ENCODE measurements at places on chromosomes 11 and 22.
A peak's percentile ranks its signal among the peaks of the same experiment; 100 is the strongest.

- no peak for DNase-seq
These were observed 52.2 kb downstream of the NFAM1 start for GRCh38 chr22:42379966-42380537.

DNA sequence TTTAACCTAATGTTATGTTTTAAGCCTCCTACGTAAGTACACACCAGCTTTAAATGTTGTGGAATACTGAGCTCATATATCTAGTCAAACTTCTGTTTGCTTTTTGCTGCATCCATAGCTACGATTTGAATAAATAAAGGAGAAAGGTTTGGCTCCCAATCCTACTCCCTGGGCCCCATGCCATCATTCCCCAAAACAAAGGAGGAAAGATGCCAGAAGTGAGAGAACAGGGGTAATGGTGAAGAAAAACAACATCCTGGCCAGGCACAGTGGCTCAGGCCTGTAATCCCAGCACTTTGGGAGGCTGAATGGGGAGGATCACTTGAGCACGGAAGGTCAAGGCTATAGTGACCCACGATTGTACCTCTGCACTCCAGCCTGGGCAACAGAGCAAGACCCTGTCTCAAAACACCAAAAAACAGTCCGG is 26.5 kb downstream of the SCGB1A1 start:
- no peak for DNase-seq

DNA sequence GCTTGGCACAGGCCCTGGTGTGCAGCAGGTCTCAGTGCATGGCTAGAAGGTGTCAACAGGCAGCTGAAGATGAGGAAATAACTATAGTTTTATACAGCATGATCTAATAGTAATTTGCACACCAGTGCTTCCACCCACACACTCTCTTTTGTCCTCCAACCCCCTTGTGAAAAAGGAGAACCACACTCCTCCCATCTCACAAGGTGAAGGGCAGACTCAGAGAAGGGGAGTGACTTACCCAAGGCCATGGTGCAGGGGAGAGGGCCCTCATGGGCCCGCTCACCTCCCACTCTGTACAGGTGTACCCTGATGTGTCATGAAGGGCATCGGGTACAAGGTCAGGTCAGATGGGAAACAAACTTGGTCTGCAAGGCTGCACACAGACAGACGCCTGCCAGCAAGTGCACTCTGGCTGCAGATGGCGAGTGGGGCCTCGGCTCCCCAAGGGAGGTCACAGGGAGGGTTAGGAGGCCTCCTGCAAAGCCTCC is 53.4 kb downstream of the DGCR2 start:
- DNase-seq, result peak; percentile 30

DNA sequence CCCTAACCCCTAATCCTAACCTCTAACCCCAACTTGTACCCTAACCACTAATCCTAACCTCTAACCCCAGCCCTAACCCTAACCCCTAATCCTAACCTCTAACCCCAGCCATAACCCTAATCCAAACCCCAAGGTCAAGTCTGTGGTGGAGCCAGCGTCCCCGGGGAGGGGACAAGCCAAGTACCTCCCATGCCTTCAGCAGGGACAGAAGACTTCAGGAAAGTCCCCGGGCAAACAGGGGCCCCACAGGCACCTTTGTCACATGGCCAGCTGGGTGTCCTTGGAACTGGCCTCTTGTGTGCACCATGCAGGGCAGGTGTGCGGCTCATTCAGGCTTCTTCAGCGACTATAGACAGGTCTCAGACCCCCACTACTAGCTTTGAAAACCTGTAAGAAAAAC is 555.8 kb downstream of the BRD1 start:
- DNase-seq, result no peak

- DNase-seq, result peak; percentile 1
These were observed 620.1 kb upstream of the KIRREL3 start for GRCh38 chr11:127620671-127621070.

DNA sequence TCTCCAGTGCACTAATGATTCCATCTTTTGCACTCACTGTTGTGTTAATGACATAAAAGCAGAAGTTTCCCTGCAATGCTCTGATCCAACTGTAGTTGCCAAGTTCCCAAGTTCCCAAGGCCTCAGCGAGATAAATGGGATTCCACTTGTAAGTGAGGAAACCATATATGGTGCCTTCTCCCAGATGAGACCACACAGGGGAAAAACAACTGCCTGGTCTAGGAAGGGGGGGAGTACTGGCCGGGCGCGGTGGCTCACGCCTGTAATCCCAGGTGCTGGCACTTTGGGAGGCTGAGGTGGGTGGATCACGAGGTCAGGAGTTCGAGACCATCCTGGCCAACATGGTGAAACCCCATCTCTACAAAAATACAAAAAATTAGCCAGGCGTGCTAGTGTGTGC is 23.3 kb upstream of the RELA start:
- DNase-seq, result no peak

DNA sequence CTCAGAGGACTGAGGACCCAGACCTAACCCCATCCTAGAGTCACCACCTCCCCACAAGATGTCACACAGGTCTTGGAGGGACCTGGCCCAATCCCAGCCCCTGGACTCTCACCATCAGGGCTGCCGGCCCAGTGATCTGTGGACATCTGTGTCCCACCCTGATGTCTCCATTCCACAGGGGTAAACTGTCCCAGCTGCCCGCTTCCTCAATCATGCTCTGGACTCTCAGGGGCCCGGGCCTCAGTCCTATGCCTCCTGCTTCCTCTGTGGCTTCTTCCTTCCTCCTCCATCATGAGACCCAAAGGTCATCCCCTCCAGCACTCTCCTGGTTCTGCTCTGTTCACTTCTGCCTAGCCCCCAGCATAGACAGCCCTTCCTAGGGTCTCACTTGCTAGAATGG is 32.2 kb downstream of the ARAP1 start:
- DNase-seq, result peak; percentile 60

GRCh38 chr11:12130180-12130980 is 20.0 kb downstream of the MICAL2 start:
- DNase-seq, result no peak

GRCh38 chr22:41758231-41758630 is 42.2 kb upstream of the CCDC134 start:
- DNase-seq, result no peak
